SK-N-SH (cell line): ENCODE measurements at places on chromosomes 1 and 21. TPM values are rescaled to one million over a fixed set of nuclear protein-coding genes. Genes with fewer than 3 reads are reported as not detected.

Gene TCP10L
- 0.08 and 0.33 TPM in 2 replicates for polyA plus RNA-seq

Gene SPATA21
- 0.10 TPM in 1 of 2 replicates, not detected in the other for polyA plus RNA-seq

Gene HENMT1
- polyA plus RNA-seq: 0.03 TPM in 2 replicates

Gene SPTA1
- not detected in 2 replicates for polyA plus RNA-seq

Gene TCHH
- not detected in 2 replicates for polyA plus RNA-seq

Gene OR2L5
- not detected in 2 replicates for polyA plus RNA-seq

Gene C1orf94
- polyA plus RNA-seq: not detected in 2 replicates

Gene HSD3B1
- not detected in 2 replicates for polyA plus RNA-seq

Gene KIF14
- polyA plus RNA-seq: 1.2 and 1.4 TPM in 2 replicates

Gene PRR9
- not detected in 2 replicates for polyA plus RNA-seq

Gene ACTL8
- 0.05 TPM in 1 of 2 replicates, not detected in the other for polyA plus RNA-seq

Gene NR1I3
- polyA plus RNA-seq: not detected in 2 replicates

Gene GUCA2B
- polyA plus RNA-seq: not detected in 2 replicates

Gene AADACL4
- polyA plus RNA-seq: 0.32 and 0.59 TPM in 2 replicates

Gene MYOM3
- 0.02 and 0.05 TPM in 2 replicates for polyA plus RNA-seq
